Activated CD4-positive, CD25-positive, alpha-beta regulatory T cell treated with anti-CD3 and anti-CD28 coated beads, Interleukin-2, amount 50 U/mL, for 24 hours (primary cell): ENCODE measurements at places on chromosomes 7 and 10.

DNA sequence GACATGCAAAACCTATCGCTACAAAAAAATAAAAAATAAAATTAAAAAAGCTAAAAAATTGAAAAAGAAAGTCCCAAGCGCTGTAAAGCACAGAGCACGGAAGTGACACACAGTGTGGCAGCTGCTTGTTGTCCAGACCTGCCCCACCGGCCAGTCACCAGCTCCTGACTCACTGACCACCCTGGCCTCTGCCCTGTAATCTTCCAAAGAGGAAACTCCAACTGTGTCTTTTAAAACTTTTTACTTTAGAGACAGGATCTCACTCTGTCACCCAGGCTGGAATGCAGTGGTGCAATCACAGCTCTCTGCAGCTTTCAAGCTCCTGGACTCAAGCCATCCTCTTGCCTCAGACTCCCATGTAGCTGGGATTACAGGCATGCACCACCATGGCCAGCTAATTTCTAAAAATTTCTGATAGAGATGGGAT, 23.6 kb downstream of the GNA12 start:
- ATAC-seq = no peak

- no peak for ATAC-seq
Measured at GRCh38 chr10:11478807-11479206, 132.6 kb downstream of the USP6NL start.

DNA sequence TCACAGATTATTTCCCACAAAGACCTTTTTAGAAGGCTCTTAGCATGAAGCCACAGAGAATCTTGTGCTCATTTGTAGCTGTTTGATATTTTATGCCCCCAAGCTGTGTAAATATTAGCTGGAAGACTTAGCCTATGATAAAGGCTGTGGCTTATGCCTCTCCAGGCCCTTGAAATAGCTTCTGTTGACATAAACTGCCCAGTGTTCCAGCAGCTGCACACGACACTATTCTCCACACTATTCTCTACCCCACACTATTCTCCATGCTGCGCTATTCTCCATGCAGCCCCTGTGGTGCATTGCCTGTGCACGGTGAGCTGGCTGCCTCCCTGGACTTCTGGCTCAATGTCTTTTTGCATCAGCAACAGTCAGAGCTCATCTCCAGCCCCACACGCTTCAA, 13.1 kb downstream of the DDC start:
- ATAC-seq = no peak

DNA sequence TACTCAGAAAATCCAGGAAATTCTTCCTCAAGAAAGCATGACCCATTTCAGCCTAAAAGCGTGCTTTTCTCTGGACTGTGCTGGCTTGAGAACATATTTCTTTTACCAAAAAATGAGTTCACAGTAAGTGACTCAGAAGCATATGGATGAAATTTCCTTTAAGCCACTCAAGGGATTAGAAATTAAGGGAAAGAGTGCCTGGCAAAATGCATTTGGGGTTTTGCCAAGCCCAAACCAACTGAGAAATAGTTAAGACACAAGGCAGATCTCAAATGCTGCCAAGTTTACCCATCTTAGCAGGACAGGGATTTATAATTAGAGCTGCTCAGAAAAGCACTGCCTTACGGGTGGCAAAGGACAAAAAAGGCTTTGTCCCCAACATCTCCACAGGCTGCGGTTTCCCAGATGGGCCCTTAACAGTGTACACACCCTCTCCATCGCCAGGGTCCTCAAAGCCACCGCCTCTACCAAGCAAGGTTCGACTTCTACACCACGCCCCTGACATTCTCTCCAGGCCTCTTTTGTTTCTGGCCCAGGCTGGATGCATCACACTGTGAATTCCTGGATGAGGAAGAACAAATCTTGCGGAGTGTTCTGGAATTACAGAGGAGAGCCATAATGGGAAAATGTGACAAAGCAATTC, 30.1 kb upstream of the CDHR3 start:
- ATAC-seq = no peak

GRCh38 chr7:29980151-29980550, 9.4 kb downstream of the SCRN1 start:
- no peak for ATAC-seq

DNA sequence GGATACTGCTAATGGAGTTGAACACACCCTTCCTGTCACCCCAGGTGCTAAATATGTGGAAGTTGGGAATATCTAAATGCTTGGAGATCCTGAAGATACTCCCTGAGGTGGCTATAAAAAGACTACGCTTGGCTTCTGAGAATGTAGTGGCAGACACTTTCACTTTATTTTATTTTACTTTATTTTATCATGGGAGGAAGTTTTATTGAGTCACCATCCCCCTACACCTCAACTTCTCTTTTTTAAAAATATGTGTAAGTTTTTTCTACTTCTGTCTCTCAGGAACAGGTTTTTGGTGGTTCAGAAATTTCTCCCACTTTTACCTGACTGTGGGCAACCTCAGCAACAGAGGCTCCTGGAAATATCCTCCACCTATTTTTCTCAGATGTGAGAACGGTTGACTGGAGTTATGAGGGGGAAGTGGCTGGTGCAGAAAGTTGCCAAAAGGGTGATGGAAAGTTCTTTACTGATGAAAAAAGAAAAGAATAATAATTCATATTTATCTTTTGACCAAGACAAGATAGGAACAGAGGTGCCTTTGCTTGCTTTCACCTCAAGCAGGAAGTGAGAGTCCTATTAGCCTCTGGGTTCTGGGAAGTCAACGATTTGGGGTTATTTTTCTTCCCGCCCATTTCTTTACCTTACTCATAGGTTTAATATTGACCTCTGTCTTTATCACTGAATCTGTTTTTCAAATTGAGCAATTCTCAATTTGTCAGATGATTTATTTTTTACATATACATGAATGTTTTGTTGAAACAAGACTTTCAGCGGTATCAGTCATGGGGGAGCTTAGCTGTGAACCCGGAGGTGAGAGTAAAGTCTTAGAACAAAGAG, 103.6 kb downstream of the AHR start:
- ATAC-seq = peak; percentile 64

- no peak for ATAC-seq
Measured at GRCh38 chr10:65779985-65780384, 1145.9 kb upstream of the LRRTM3 start.

GRCh38 chr10:103491729-103492364, 1.7 kb upstream of the NEURL1 start:
- ATAC-seq = no peak

DNA sequence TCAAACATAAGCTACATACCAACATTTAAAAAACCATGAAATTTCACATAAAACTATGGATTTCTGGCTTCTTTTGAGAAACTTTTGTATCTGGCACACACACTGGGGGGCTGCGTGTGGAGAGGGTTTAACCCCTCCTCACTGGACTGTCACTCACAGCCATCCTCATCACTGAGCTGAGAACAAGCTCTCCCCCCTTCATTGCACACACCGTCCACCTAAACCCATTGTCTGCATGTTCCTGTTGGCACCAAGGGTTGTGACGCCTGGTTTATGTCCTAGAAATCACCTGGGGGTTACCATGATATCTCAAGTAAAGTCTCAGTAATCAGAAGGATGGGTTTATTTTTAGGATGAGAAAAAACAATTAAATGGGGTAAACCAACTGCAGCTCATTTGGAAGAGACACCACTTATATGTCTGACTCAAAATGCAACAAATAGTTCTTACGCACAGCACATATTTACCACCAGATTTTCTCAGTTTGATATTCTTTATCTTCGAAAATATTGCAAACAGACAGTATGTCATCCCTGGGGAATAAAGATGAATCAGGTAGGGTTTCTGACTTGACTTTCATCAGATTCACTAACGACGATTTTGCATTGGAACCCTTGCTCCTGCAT, 218.5 kb upstream of the KLF6 start:
- peak; percentile 49 for ATAC-seq

GRCh38 chr10:1382711-1383110, 326.5 kb downstream of the WDR37 start:
- no peak for ATAC-seq
